Pons (tissue), 1 donor: ENCODE measurements at places on chromosomes 6 and 20.
A peak's percentile ranks its signal among the peaks of the same experiment; 100 is the strongest.

DNA sequence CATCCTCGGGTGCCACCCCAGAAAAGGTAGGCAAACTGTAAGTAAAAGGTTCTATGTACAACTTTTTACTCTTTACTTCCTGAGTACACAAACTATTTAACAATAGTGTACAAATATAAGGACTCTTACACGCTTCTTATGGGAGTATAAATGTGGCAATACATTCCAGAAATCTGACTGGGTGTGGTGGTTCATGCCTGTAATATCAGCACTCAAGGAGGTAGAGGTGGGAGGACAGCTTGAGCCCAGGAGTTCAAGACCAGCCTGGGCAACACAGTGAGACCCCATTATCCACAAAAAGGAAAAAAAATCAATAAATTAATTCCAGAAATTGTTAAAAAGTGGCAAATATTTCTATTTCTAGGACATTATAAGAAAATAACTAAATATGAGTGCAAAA is 48.9 kb downstream of the PIGU start:
- no peak for DNase-seq

DNA sequence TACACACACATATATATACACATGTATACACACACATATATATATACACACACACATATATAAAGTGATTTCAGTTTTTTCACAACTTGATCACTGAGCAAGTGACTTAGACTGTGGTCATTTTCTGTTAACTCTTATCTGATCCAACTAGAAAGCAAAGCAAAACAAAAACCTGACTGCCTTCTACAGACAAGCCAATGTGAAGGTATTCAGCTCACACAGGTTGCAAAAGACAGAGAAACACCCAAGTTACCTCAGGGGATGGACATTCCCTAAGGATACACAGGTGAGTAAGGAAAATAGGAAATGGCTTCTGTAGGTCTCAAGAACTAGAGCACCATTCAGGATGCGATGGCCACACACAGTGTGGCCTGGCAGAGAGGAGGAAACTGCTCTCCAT is 58.4 kb upstream of the IER3 start:
- no peak for DNase-seq

DNA sequence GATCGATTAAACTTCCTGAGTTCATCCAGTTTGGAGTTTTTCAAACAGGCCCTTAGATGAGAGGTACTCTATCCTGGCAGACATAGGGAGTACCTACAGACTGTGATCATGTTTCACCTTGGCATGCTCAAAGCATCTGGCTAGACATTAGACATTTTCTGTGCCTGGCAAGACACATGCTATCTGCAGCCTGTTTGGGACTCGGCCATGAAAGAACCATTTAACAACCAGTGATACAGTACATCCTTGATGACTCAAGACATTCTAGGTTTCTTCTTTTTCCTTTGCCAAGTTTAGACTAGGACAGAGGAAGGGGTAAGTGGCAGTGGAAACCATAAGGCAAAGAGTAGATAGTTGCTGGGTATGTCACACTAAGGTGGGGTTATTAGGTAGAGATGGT is 15.4 kb upstream of the PAQR8 start:
- DNase-seq: no peak

DNA sequence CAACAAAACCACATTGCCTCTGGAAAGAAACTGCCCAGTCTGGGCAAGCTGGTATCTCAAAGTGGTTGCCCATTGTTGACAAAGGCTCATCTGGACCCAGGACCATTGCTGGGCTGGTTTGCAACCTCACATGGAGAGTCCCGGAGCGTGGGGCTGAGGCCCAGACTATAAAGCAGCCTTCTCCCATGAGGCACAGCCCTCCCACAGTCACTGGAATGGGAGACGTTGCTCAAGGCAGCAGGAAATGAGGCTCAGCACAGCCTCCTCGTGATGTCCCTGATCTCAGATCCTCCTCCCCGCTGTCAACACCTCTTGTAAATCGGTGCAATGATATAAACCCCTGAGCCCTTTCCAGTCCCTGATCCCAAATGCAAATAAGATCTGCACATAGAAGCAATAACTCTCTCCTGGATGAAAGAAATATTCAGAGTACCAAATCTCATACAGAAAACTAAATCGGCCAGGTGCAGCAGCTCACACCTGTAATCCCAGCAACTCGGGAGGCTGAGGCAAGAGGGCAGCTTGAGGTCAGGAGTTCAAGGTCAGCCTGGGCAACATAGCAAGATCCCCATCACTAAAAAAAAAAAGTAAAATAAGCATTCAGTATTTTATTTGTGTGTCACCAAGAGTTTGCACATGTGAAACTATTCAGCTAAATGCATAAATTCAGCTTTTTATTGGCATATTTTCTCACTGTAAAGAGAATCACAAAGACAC is 103.0 kb upstream of the RREB1 start:
- no peak for DNase-seq

DNA sequence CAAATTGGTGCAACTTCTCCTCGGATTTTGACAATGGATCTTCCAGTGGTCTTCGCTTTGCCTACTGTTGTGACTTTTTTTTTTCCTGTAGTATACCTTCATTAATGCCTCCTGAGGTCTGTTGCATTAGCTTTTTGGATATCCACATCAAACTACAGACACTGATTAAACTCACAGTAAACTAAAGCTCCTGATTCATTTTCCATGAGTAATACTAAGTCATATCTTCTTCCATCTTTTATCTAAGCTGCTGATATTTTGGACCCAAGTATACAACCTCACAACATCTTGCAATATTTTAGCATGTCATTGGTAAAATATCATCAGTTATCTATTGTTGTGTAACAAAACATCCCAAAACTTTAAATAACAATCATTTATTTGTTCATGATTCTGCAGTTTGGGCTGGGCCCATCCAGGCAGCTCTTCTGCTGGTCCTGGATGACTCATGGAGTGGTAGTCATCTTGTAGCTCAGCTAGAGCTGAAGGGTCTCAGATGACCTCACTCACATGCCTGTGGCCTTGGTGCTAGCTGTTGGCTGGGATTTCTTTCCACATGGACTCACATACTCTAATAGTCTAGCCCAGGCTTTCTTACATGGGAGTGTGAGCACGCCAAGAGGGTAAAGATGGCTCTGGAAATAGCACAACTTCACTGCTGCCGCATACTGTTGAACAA is 78.3 kb upstream of the SRSF6 start:
- no peak for DNase-seq

DNA sequence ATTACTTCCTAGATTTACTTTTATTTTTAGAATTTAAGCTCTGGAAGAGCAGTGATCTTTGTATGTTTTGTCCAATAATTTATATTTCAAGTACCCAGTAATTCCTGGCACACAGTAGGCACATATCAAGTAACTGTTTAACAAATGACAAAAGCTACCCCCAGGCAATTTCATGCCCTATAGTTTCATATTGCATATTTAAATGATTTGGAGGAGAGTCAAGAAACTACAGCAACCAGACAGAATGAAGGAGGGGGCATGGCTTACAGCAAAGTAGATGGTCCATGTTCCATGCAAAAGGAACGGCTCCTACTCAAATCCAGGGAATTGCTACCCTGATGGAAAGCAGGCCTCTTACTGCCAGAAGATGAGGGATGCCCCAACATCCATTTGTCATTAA is 113.5 kb downstream of the ARHGAP18 start:
- no peak for DNase-seq

DNA sequence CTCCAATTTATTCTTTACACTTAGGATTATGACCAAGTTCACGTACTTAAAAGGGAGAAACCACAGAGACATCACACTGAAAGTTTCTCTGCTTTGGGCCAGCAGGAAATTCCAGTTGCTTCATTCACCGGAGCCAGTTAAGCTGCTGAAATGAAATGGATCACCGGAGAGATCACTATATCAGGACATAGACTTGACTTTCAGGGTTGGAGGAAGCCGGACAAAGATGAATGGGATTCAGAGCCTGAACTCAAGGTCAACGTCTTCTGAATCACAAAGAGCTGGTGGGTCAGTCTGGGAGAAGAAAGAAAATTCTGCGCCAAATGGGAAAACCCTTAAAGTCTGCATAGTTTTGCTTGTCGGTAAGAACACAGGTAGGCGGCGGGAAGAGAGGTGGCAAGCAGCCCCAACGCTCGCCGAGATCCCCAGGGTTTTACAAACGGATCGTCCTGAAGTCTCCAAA is 81.9 kb upstream of the CCDC28A start:
- DNase-seq: no peak

- DNase-seq: no peak
These were observed 178.4 kb upstream of the ZNF184 start for GRCh38 chr6:27651371-27651732.

- DNase-seq: no peak
These were observed 90.7 kb upstream of the SIRPA start for GRCh38 chr20:1804554-1804956.

GRCh38 chr6:14217728-14218518 is 100.4 kb downstream of the CD83 start:
- no peak for DNase-seq

- DNase-seq: no peak
These were observed 272.1 kb upstream of the EYS start for GRCh38 chr6:65979120-65979519.

- no peak for DNase-seq
These were observed 49.7 kb upstream of the FRMD1 start for GRCh38 chr6:168128631-168129291.

DNA sequence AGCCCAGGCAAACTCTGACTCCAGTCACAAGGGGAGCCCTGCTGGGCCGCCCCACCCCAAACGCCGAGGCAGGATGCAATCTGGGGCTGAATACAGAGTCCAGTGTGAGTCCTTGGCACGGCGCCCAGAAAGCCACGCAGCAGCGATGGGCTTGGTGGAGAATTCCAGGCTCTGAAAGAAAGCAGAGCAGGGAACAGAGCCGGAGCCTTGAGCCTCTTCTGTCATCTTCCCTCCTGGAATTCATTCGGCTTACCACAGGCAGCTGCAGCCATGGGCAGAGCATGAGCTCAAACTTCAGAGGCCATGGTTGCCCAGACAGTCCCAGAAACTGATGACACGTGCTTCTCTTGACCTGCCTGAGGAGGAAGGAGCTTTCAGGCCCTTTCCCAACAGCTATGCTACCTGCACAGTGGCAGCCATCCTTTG is 441.1 kb upstream of the JARID2 start:
- DNase-seq: peak; percentile 90

DNA sequence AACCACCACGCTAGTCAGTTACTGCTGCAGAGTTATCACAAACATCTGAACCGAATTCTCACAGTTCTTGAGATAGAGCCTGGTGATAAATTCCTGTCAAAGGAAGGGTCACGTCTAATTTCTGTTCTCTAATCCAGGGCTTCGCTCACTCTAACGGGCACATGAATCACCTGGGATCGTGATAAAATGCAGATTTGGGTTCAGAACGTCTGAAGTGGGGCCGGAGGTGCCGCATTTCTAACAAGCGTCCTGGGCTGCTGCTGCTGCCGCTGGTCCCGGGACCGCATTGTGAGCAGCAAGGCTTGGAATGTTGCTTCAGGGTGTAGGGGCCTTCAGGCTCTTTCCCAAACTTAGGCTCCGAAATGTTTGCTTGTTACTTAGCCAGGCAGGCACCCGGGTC is 264.1 kb downstream of the CDC5L start:
- DNase-seq: no peak

GRCh38 chr6:122491919-122492555 is 20.4 kb upstream of the SERINC1 start:
- DNase-seq: peak; percentile 81

DNA sequence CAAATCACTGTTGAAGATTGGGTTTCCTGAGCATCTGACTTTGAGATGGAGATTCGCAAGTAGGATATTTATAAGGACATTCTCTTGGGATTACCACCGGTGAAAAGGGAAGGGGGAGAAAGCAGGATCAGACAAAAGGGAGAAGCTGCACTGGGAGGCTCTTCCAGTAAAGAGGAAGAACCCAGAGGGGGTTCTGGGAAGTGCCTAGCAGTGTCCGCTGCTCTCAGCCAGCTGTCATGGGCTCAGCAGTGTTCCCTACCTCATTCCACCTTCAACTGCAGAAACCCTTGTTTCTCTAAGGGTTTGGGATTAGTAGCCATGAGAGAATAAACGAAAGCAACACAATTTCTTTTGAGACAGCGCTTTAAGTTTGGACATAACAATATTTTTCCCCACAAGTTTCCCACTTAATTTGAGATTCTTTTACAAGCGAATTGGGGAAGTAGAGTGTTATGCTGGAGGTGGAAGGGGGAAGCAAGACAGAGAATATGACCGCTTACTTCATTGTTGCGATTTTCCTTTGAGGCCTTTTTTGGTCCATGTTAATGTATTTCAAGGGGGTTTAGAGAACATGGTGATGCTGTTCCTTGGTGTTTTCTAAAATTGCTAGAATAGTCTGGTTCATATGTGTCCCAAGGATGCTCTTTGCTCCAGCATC is 154.5 kb upstream of the SCGN start:
- DNase-seq: peak; percentile 18

DNA sequence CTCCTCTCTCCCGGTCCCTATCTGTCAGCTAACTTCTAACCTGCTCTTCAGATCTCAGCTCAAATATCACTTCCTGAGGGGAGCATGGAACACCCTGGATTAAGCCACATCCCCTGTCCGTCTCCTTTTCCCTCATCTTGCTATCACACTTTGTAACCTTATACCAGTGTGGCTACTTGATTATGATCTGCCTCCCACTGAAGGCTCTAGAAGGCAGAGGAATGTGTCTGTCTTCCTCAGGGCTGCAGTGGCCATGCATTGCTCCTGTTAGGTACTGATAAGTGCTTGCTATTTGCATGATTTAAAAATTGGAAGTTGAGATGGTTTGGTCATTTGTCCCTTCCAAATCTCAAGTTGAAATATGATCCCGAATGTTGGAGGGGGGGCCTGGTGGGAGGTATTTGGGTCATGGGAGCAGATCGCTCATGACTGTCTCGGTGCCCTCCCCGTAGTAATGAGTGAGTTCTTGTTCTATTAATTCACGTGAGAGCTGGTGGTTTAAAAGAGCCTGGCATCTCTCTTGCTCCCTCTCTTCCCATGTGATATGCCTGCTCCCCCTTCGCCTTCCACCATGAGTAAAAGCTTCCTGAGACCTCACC is 71.4 kb downstream of the PLCB4 start:
- DNase-seq: no peak

GRCh38 chr6:15023448-15023847 is 222.4 kb upstream of the JARID2 start:
- no peak for DNase-seq

GRCh38 chr20:23857962-23858595 is 21.5 kb downstream of the CST5 start:
- DNase-seq: no peak

- no peak for DNase-seq
These were observed 179.7 kb upstream of the MYLIP start for GRCh38 chr6:15948930-15949900.

DNA sequence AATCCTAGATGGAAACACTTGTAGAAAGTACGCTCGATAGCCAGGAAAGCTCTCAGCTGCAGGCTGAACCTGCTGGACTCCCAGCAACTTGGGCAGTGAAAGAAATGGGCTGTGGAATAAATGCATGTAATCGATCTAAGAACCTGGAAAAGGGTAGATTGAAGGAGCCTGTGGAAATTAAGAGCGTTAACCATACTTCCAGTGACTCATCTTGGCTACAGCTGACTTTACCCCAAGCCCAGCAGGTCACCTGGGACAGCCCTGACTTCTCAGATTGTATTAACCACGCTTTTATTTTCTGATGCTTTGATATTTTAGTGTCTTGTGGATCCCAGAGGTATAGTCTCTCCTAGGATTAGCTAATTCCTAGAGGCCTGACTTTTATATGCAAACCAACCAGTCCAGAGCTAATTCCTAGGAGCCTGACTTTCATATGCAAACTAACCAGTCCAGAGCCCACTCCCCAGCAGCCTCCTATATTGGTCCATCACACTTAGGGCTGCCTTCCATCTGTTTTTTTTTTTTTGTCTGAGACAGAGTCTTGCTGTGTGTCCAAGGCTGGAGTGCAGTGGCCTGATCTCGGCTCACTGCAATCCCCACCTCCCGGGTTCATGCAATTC is 86.3 kb downstream of the GMPR start:
- DNase-seq: no peak
